Panc1 (cell line): ENCODE measurements at places on chromosomes 3 and 15. TPM values are rescaled to one million over a fixed set of nuclear protein-coding genes. Genes with fewer than 3 reads are reported as not detected.

GRCh38 chr15:63655683-63656372 lies 58.6 kb downstream of the FBXL22 start:
- H3K27ac ChIP-seq = no peak overlapping the region
- 0 out of 2 replicates have a peak, but pooled peaks cover 4% of the 10 kb centered on the region for H3K36me3 ChIP-seq
- no peak overlapping the region for H3K4me3 ChIP-seq

DNA sequence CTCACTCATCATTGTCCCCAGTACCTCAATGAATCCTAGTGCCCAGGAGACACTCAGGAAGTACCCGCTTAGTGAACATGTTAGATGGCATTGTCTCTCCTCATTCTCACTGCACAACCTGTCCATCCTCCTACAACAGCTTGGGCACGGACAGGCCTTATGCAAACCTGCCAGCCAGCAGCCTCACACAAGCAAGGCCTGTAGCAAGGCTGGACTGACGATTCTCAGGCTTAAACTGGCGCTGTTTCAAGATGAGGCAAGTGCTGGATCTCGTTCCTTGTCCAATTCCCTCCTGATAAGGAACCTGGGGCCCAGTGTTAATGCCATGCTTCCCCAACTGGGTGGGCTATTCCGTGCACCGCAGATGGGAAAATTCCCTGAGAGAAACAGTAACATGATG lies 59.0 kb downstream of the CDCP1 start:
- no peaks in the 10 kb centered on the region for H3K27me3 ChIP-seq
- no peaks in the 10 kb centered on the region for H3K4me1 ChIP-seq
- DNase-seq = no peak
- H3K4me3 ChIP-seq = no peak overlapping the region
- no peak overlapping the region for H3K27ac ChIP-seq

- H3K27ac ChIP-seq = no peak overlapping the region
- H3K4me3 ChIP-seq = no peak overlapping the region
- no peaks in the 10 kb centered on the region for H3K27me3 ChIP-seq
- no peaks in the 10 kb centered on the region for H3K36me3 ChIP-seq
- 0 out of 2 replicates have a peak, but pooled peaks cover 6% of the 10 kb centered on the region for H3K4me1 ChIP-seq
These were observed 267.3 kb downstream of the LPP start for GRCh38 chr3:188421151-188421821.

DNA sequence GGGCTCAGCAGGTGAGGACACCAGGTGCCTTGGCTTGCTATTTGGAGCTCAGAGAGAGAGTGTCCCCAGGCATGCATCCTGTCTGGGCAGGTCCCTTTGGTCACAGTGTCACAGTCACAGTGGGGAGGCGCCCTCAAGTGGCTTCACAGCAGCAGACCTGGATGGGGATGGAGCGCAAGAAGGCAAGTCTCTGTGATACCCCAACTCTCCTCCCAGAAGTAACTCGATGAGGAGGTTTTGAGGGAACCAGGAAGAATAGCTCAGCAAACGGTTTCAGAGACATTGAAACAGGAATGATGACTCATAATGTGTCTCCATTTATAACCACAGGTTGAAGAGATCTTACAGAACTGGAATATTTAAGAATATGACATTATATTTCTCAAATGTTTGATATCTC lies 66.5 kb upstream of the SH3GL3 start:
- H3K4me1 ChIP-seq = no peaks in the 10 kb centered on the region
- no peaks in the 10 kb centered on the region; the same call in 1 of the 2 replicates for H3K27me3 ChIP-seq
- no peak overlapping the region for H3K4me3 ChIP-seq
- H3K27ac ChIP-seq = no peak overlapping the region

DNA sequence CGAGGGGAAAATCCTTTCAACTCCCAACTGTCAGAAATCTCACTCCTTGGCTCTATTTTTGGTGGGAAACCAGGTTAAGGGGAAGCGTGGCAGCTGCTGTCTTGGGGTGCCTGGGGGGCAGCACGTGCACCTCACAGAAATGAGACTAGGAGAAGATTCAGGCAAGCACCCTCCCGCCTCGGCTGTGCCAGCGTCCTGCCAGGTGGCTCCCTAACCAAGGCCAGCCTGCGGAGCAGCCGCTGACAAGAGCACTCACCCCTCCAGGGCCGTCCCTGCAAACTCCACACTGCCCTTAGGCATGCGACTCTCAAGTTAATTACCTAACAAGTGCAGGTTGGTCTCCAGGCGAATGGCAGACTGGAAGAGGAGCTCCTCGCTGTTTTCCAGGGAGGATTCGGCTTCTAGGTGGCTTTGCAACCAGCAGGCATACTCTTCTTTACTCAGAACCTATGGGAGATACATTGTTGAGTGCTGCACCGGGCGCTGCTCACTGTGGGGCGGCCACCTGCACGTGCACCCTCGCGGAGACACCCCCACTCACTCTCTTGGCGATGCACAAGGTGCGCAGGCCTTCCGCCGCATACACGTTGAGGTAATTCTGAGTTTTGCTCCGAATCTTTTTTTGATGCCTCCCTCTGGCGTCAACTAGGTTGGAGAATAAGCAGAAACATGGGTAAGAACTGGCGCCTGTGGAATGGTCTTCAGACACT lies 155.3 kb downstream of the ATP10A start:
- no peak overlapping the region for H3K27ac ChIP-seq
- DNase-seq = no peak
- H3K27me3 ChIP-seq = no peaks in the 10 kb centered on the region; the same call in 1 of the 2 replicates
- no peaks in the 10 kb centered on the region for H3K36me3 ChIP-seq
- no peaks in the 10 kb centered on the region for H3K4me1 ChIP-seq
- no peak overlapping the region for H3K4me3 ChIP-seq

- no peaks in the 10 kb centered on the region for H3K4me1 ChIP-seq
- no peak overlapping the region for H3K27ac ChIP-seq
- H3K27me3 ChIP-seq = no peaks in the 10 kb centered on the region
- H3K36me3 ChIP-seq = no peaks in the 10 kb centered on the region
- no peak overlapping the region for H3K4me3 ChIP-seq
These were observed 17.2 kb downstream of the CCDC33 start for GRCh38 chr15:74253211-74253921.

TBL1XR1 gene
- 192 TPM for total RNA-seq

RPL15 gene
- total RNA-seq = 864 TPM

GRM7 gene
- not detected for total RNA-seq
